ENCODE measurements at places on chromosomes 4 and X.

DNA sequence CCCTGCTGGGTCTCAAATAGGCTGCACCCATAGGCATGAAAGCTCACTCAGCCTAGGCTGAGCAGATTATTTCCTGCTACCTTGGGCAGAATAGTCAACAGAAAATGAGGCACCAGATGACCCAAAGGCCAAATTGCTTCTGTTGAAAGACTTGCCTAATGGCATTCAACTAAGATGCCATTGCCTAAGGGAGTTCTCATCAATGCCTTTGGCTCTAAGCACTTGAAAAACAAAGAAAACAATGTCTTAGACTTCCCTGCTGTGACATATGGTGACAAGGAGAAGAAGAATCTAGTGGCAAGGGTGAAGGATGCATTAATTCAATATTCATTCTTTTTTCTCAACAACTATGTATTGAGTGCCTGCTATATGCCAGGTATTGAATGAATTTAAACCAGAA, 25.7 kb upstream of the PCDH19 start:
- no peak for DNase-seq

DNA sequence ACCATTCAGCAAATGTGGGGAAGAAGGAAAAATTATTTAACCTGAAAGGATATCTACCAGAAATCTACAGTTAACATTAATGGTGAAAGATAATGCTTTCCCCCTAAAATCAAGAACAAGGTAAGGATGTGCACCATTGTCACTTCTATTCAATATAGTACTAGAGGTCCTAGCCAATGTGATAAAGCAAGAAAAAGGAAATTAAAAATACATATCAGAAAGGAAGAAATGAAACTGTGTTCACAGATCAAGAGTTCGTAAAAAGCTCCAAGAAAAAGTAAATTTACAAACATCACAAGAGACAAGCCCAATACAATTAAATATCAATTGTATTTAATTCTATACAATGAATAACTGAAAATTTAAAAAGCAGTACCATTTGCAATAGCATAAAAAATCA, 57.6 kb downstream of the CNOT6L start:
- no peak for DNase-seq

GRCh38 chr4:26452565-26453531, 37.4 kb downstream of the CCKAR start:
- no peak for DNase-seq

DNA sequence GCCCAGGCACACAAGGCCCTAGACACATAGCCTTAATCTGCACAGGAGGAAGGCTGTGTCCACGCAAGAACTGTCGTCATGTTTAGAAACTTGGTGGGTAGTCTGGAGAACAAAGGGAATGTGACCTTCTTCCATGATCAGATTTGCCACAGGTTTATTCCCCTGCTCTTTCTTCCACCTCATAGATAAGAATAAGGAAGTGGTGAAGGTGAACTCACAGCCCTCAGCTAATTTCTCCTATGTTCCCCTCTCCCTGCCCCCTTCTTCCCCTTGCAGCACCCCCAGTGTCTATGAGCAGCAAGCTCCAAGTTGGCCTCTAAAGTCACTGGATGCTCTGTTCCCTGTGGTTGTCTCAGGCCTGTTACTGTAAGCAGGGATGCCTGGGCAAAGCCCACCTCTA, 39.8 kb upstream of the LAS1L start:
- no peak for DNase-seq

DNA sequence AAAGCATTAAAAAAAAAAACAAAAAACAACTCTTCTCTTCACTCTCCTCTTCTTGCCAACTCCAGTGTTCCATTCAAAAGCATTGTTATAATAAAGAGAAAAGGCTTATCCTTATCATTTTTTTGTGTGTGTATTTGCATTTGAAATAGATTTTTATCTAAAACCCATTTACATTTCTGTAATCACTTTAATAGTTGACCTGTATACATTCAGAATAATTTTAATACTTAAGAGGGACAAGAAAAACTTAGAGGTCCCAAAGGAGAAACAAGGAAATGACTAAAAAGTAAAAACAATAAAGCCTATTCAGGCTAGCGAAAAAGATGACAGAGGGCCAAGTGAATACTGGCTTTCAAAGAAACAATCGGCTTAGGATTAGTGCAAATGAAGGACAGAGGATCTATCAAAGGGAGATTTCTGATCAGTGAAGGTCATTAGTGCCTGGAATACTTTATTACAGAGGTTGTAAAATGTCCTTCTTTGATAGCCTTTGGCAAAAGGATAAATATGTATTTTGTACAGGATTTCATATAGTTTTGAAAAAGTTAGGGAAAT, 808.3 kb downstream of the RPA4 start:
- DNase-seq, result no peak

GRCh38 chr4:152064753-152065152, 303.9 kb upstream of the GATB start:
- DNase-seq, result no peak

- DNase-seq, result no peak
These were observed 22.2 kb downstream of the DTHD1 start for GRCh38 chr4:36303426-36304137.

DNA sequence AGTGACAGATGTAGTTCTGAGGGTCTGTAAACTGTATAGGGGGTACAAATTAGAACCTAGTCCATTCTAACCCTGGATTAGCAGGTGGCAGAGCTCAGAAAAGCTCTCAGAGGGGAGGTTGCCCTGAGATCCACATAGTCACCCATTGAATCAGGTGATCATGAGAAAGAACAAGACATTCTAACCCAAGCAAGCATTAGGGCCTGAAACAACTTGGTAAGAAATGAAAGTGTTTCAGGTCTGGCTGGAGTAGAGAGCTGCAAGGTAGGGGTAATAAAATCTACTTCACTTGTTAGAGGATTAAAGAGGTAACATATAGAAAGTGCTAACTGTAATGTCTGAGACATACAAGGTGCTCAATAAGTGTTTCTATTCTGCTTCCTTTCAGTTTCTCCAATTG, 8.8 kb upstream of the BMP2K start:
- no peak for DNase-seq

DNA sequence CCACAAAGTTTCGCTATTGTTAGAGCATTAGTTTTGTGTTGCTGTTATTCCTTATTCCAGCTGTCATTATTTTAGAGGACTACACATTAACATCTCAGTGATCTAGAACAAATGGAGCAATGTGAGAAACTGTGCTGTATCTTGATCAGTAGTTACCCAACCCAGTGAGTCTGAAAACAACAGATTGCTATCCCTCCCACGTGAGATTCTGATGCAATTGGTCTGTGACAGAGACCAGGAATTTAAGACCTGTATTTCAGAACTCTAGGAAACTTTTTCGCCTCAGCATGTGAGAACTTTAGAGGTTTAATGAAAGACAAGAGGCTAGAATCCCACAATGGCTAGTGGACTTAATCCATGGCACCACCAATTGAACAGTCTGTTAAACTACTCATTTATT, 35.7 kb upstream of the CDS1 start:
- no peak for DNase-seq

DNA sequence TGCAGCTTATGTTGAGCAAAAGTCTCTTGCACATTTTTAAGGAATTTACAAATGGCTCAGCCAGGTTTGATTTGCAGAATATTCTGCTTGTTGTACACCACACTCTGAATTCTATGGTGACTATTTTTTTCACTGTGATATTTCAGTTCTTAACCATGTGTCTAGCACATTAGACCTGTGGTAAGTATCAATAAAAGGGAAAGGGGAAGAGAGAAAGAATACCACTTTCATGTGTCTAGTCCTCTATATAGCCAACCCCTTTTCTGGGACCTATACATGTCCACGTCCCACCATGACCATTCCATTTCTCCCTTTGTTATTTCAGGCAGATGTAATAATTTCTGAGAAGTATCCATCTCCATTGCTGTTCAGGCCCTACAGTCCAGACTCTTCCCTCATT, 121.3 kb upstream of the PNPLA4 start:
- DNase-seq, result no peak

DNA sequence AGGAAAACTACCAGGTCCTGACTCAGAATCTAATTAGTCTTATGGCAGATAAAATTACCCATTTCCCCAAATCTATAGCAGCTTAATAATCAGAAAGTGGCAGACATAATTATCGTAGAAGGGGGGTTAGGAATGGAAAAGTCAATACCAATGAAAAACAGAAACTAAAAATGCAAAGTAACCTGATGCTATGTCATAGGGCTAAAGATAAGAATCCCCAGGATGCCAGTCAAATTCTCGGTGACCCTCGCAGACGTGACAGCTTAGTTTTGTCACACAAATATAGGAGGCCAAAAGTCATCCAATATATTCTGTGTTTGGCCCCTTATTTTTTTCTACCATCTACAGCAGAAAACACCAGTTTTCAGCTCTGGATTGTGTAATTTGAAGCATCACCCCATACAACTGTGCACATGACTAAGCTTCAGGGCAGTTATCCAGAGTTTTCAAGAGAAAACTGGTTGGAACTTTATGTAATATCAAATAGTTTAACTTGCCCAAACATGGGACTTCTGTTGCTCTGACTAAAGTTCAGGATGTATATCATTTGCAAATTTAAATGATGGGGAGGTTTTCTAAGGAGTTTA, 30.9 kb downstream of the RASSF6 start:
- DNase-seq, result no peak

GRCh38 chrX:262381-262909, 18.7 kb upstream of the PLCXD1 start:
- DNase-seq, result no peak

DNA sequence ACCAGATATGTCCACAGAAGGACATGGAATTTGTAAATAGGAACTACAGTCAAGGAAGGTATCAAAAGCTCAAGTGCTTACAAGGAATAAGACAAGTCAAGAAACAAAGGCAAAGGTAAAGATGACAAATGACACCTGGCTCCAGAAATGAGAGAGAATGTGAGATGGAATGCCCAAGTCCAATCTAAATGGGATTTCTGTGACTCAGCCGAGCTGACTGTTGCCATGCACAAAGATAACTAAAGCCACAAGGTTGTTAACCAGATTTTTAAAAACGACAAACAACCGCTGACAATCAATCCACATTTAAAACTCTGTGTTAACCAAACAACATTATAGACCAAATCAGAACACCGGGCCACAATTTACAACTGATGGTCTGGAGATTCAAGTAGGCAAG, 1.1 kb downstream of the NFXL1 start:
- no peak for DNase-seq

GRCh38 chrX:144791298-144791697, 456.0 kb upstream of the SPANXN1 start:
- DNase-seq, result no peak

- no peak for DNase-seq
These were observed 80.8 kb downstream of the ANKRD50 start for GRCh38 chr4:124631760-124632159.

DNA sequence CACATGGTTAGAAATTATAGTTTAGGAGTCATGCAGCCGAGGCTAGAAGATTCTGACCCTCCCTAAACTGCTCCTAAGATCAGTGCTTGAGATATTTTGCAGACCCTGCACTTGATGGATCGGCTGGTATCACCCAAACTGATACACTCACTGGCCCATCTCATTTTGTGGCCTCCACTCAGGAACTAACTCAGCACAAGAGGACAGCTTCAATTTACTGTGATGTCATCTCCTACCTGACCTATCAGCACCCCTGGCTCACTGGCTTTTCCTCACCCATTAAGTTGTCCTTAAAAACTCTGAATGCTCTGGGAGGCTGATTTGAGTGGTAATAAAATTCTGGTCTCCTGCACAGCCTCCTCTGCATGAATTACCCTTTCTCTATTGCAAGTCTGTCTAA, 450.9 kb downstream of the PCDH10 start:
- DNase-seq, result no peak

- DNase-seq, result no peak
These were observed 880 bp upstream of the LONRF3 start for GRCh38 chrX:118973389-118974087.

DNA sequence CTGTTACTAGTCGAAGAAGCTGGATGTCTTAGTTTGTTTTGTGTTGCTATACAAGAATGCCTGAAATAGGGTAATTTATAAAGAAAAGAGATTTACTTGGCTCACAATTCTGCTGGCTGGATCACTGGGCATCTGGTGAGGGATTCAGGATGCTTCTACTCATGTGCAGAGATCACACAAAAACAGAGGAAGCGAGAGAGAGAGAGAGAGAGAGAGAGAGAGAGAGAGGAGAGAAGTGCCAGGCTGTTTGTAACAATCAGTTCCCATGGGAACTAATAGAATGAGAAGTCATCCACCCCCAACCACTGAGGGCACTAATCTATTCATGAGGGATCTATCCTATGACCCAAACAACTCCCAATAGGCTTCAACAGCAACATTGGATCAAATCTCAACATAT, 66.2 kb upstream of the FAM9A start:
- no peak for DNase-seq

GRCh38 chr4:118918388-118918787, 29.7 kb downstream of the SYNPO2 start:
- DNase-seq, result no peak

GRCh38 chr4:26793735-26794134, 66.9 kb upstream of the STIM2 start:
- no peak for DNase-seq

DNA sequence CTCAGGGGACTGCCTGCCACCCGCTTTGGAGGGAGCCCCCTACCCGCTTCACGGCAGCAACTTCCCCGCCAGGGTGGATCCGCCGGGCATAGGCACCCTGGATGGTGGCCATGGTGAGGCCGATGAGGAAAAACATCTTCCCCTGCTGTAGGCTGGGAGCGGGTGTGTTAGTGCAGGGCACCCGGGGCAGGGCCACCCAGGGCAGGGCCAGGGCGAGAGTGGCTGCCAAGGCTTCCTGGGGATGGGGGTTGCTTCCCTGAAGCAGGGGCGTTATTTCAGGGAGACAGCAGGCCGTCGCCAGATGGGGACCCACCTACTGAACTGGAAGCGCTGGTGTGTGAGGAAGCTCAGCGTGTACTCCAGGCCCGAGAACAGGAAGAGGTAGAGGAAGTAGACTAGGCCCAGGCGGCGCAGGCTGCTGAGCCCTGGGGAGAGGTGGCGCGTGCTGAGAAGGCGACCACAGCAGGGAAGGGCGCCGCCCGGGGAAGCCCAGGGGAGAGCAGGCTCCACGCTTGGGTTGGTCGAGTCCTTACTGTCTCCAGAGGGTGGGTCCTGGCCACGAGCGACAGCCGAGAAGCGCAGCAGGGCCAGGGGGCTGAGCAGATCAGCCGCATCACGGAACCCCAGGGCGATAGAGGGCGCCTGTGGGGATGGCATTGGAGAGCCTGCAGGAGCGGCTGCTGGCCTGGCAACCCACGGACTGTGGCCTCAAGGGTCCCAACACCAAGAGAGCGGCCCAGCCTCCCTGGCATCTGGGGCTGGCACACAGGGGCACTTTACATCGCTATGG, 31.5 kb downstream of the NOP14 start:
- no peak for DNase-seq

DNA sequence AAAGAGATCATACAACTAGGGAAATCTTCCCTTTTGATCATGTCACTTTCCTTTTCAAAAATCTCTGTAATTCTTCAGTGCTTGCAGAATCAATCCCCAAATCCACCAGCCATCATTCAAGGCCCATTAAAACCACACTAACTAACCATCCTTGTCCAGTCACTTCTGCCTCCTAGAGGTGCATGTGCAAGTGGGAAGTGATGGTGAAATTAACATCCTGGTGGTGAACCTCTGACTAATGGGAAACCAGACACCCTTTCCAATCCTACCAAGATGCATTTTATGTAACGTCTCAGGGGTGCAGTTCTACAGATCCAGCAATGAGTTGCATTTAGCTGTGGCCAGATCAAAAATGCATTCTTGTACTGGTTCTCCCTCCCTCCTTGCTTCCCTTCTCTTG, 341.8 kb downstream of the RAPGEF2 start:
- DNase-seq, result no peak

Measured in stimulated activated CD4-positive, alpha-beta T cell treated with anti-CD3 and anti-CD28 coated beads, Interleukin-15, amount 100 ng/mL, for 1 hour (primary cell).